ENCODE measurements at places on chromosomes 6 and 20.

DNA sequence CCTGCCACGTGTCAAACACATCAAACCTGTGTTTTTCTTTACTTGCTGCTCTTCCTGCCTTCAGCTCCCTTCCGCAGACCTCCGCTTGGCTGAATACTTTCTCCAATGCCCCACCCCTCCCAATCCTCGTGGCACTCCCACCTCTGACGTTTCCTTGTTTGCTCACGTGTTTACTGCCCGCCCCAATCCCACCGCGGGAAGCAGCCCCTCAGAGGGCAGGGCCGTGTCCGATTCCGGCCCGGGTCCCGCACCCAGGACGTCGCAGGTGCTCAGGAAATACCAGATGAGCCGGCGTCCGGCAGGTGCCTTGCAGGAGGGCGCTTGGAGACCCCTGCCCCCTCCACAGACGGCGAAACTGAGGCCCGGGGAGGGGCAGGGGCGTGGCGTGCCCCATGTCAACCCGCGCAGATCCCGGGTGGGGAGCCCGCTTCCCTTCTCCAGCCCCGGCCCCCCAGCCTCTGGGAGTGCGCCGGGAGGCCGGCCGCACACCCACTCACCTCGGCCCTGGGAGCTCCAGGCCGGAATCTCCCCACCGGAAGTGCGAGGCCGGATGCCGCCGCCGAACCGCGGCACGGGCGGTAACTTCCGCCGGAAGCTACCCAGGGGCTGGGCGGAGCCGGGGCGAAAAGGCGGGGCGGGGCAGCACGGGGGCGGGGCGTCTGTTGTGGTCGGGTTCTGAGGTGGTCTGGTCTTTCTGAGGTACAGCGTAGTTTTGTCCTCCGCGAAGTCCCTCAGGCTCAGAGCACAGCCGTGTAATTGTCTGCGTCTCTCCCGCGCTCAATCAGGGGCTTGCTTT is 42.3 kb downstream of the ELMO2 start:
- DNase-seq: peak; percentile 75

- DNase-seq: no peak
These were observed 6.7 kb upstream of the CDKN1A start for GRCh38 chr6:36671687-36672375.

- no peak for DNase-seq
These were observed 22.7 kb downstream of the PIM1 start for GRCh38 chr6:37192666-37193065.

- DNase-seq: no peak
These were observed 71.9 kb downstream of the NOL4L start for GRCh38 chr20:32513031-32513866.

DNA sequence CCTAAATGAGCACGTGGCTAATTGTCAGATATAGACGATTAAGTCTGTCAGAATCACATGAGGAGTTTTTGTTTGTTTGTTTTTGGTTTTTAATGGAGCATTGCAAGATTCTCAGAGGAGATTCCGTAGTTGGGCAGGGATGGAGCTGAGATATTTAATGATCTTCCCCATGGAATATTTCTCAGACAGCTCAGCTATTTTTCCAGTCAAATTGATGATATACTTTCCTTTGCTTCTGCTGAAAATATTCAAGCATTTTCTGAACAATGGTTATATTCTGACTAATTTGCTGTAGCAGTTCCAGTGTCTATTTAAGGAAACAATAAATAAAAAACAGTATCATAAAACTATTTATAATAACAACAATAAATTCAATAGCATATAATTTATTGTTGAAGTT is 348.4 kb downstream of the KIF16B start:
- DNase-seq: no peak

- DNase-seq: peak; percentile 13
These were observed 17.6 kb upstream of the EIF2S2 start for GRCh38 chr20:34129518-34130162.

DNA sequence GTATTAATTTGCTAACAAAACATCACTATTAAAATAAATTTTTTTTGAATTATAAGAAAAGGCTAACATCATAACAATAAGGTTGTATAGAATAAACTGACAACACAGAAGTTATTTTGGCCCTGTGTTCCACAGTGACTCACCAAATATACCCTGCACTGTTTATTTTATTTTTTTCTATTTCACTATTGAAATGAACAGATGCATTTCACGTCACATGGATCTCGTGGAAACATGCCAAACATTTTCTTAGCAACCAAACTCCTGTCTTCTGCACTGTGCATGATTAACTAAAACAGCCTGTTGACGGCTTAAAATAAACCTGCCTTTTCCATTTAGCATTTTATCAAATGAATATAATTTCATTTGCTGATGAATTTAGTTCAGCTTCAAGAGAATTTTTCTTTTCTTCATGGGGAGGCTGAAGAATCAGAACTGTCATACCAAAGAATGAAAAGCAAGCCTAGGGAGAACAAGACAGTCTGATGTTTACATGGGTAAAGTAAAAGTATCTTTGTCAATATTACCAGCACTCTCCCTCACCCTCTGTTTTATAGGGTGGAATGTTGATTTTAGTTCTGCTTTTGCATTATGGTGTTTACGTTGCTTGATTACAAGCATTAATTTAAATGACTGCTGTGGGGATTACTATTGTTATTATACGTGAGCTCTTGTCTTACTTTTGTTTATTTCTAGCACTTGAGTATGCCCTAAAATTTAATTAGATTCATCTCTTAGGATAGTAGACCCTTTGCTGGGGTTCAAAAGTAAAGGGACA is 115.3 kb downstream of the LCA5 start:
- no peak for DNase-seq
